ENCODE measurements at places on chromosomes 6 and 20. TPM values are rescaled to one million over a fixed set of nuclear protein-coding genes. Genes with fewer than 3 reads are reported as not detected.

The LIME1 gene
- total RNA-seq = 5.2 TPM

The PPP1R16B gene
- 0.13 TPM for total RNA-seq

The PBOV1 gene
- not detected for total RNA-seq

The TREML2 gene
- total RNA-seq = not detected

The HSPA1L gene
- 2.2 TPM for total RNA-seq

The MUC21 gene
- total RNA-seq = not detected

The LPA gene
- total RNA-seq = not detected

The TCP11 gene
- 0.07 TPM for total RNA-seq

The C2 gene
- 1.7 TPM for total RNA-seq

The CNBD2 gene
- 1.5 TPM for total RNA-seq

The ECI2 gene
- total RNA-seq = 96.7 TPM

The KIFC1 gene
- 5.0 TPM for total RNA-seq

The ZBTB46 gene
- 4.3 TPM for total RNA-seq

The KHDRBS2 gene
- not detected for total RNA-seq

The AMD1 gene
- 39.8 TPM for total RNA-seq

The FAM110A gene
- 2.1 TPM for total RNA-seq

The KHDC1L gene
- not detected for total RNA-seq

The GNAS-AS1 gene
- total RNA-seq = 0.72 TPM

The CEP43 gene
- 20.1 TPM for total RNA-seq

The MDFI gene
- total RNA-seq = 0.33 TPM

The ZNF391 gene
- total RNA-seq = 1.6 TPM

The ARMC12 gene
- 0.26 TPM for total RNA-seq

The CTAGE9 gene
- total RNA-seq = not detected

The ENPP5 gene
- total RNA-seq = 3.6 TPM

The CNPY3 gene
- total RNA-seq = 62.5 TPM

The PMEPA1 gene
- 19.9 TPM for total RNA-seq

The KHDC3L gene
- total RNA-seq = not detected

The RIMS4 gene
- 1.3 TPM for total RNA-seq

The LBP gene
- not detected for total RNA-seq

The GCM1 gene
- total RNA-seq = not detected
